ENCODE measurements at places on chromosomes 13 and 19.
A peak's percentile ranks its signal among the peaks of the same experiment; 100 is the strongest.

- DNase-seq = no peak
Measured at GRCh38 chr13:26412263-26412662, 145.2 kb upstream of the WASF3 start.

GRCh38 chr13:47256618-47257017, 359.8 kb upstream of the HTR2A start:
- no peak for DNase-seq

GRCh38 chr13:52394586-52394985, 11.4 kb downstream of the THSD1 start:
- DNase-seq = no peak

DNA sequence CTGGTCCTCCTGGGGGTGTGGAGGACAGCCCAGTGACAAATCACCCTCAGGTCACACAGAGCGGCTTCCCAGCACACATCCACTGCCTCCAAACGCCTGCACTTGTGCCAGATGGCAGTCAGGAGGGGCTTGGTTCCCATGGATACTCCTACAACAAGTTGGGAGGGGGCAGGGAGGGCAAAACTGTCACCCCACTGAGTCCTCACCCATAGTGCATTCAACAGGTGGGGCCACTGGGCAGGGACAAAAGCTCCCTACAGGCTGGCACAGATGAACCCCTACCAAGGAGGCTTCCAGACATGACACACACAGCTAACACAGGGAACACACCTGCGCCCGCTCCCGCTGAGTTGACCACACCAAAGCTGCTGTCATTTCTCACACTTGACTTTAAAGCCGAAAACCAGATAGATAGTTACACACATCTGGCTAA, 120.5 kb downstream of the STK24 start:
- no peak for DNase-seq

DNA sequence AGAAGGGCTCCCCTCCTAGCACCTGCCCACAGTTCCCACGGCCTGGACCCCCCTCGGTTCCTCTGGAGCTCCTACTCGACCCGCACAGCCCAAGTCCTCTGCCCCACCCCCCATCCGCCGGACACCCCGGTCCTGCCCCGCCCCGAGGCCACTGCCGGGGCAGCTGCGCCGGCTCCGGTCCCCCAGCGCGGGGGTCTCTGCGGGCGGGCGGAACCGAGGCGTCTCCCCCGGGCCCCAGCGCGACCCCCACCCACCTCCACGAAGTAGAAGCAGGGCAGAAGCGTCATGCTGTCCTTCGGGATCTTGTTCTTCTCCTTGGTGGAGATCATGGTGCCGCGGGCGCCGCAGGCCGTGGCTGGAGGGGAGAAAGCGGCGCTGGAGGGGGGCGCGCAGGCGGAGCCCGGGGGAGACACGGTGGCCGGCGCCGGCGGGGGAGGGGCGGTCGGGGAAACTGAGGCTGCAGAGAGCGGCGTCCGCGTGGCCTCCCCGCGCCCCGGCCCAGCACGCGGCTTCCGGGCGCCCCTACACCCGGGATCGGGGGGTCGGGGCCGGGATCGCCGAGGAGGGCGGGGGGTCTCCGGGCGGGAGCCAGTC, 427 bp downstream of the PLPPR3 start:
- no peak for DNase-seq

DNA sequence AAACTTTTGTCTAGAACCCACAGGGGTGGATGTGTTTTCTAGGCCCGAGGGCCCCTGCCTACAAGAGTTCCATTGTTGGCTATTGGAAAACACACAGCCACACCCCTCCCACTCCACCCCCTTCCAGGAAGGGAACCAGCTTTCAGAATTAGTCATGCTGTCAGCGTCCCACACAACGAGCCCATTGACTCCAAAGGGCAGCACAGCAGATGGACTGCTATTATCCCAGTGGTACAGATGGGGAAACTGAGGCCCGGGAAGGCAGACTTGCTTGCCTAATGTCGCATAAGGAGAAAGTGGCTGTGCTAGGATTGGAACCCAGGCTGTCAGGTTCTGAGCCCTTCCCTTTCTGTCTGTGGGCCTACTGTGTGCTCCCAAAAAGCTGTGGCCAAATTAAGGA, 8.1 kb upstream of the FXYD3 start:
- no peak for DNase-seq

GRCh38 chr19:7823686-7824301, 6.2 kb upstream of the EVI5L start:
- DNase-seq = no peak

GRCh38 chr13:49499889-49500660, 4.3 kb downstream of the PHF11 start:
- no peak for DNase-seq

GRCh38 chr19:27673986-27674385, 1539.0 kb downstream of the UQCRFS1 start:
- DNase-seq = peak; percentile 9

GRCh38 chr13:32947411-32948276, 68.6 kb upstream of the KL start:
- no peak for DNase-seq

GRCh38 chr13:49021953-49022352, 46.2 kb downstream of the FNDC3A start:
- no peak for DNase-seq

- DNase-seq = no peak
Measured at GRCh38 chr13:51303063-51303552, 36.4 kb upstream of the SERPINE3 start.

DNA sequence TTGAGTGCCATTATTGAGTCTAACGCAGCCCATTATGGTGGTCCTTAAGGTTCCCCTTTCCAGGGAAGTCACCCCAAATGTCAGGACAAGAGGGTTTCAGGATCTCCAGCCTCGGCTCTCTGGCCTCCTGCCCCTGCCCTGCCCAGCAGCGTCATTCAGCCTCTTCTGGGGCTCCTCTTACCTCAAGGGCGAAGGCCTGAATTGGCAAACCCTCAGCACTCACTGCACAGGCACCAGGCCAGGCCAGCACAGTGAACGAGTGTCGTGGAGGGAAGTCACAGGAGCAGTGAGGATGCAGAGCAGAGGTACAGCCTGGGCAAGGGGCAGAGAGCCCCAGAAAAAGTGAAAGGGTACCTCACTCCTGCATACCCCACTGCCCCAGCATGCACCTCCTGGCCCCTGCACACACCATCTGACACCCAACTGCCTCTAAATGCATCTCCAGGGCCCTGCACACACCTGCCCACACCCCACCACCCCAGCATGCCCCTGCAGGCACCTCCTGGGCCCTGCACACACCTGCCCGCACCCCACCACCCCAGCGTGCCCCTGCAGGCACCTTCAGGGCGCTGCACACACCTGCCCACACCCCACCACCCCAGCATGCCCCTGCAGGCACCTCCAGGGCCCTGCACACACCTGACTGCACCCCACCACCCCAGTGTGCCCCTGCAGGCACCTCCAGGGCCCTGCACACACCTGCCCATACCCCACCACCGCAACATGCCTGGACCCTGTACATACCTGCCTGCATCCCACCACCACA, 19.8 kb downstream of the SLC25A42 start:
- DNase-seq = no peak

DNA sequence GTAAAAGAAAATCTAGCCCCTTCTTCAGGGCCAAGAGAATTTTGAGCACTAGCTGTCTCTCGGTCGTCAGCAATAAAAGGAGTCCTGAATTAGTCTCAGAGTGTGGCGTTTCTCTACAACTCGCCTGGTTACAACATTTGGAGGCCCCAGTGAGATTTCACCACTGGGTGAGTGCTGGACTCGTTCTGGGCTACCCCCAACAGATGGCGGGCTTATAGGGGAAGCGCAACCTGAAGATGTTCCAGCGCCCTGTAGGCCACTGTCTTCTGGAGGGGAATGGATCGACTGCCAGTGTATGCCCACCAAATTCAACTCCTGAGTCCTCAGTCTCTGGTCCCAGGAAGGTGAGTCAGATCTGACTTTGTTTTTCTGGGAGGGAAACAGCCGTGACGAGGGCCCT, 11.7 kb upstream of the ZNF181 start:
- no peak for DNase-seq

- DNase-seq = no peak
Measured at GRCh38 chr13:78078168-78078567, 159.5 kb upstream of the EDNRB start.

DNA sequence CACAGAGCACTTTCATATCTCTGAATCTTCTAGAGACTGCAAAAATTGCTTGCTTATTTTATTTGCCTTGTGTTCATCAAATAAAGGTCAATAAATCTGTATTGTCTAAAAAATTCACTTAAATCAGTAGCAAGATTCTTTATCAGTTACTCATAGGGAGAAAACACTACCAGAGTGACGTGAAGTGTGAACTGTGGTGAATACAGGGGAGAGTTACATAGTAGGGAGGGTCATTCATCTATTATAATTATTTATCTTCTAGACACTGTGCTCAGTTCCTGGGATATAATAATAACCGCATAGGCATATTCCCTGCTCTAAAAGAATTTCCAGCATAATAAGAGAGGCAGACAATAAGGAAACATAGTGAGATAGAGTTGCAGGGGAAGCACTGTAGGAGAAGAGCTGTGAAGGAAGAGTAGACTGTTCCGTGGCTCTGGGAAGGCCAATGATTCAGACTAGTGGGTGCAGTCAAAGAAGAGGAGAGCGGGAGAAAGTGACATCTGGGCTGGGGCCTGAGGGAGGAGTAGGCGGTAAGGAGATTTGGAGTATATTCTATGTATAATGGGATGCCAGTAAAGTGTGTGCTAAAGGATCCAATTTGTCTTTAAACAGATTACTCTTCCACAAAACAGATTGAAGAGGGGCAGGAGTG, 84.0 kb upstream of the TDRD3 start:
- no peak for DNase-seq

DNA sequence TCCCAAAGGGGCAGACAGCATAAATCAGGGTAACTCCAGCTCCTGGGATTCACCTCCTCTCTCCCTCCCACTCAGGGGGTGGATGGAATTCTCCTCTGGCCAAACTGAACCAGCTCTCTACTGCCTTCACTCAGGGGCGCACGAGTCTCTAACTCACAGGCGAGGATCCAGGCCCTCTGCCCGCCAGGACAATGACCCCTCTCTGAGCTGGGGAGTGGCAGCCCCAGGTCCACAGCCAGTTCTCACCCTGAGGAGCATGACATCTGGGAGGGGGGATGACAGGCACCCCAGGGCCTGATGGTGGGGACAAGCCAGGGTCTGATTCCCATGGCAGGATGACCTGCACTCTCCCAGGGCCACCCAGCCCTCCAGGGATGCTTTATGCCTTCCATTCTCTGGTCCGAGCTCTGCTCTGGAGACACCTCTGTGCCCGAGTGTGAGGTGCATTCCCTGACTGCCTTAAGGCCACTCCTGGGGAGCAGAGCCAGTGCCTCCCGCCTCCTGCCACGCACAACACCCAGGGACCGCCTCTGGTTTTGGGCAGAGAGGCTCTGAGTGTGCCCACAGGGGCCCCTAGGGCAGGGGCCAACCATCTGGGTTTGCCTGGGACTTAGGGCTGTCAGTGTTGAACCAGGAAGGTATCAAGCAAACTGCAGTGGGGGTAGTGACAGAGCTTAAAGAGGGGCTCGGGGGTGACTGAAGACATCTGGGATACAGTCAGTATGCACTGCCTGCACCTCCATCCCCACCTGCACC, 66.2 kb downstream of the GNG7 start:
- no peak for DNase-seq

DNA sequence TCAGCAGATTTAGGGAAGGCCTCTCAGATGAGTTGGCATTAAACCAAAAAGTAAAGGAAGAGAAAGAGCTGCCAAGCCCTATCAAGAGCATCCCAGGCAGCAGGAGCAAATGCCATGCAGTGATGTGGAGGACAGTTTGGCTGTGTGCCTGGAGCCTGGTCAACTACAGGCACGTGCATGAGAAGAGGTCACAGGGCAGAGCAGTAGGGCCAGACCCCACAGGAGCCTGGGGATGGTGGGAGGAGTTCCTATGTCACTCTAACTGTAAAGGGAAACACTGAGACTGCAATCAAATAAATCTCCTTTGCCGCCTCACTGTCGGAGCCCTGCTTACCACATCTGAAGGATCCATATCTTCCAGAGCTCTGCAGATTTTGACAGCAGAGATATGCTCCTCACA, 240.5 kb downstream of the ENOX1 start:
- no peak for DNase-seq

GRCh38 chr19:49098795-49099194, 13.5 kb downstream of the SNRNP70 start:
- DNase-seq = no peak

DNA sequence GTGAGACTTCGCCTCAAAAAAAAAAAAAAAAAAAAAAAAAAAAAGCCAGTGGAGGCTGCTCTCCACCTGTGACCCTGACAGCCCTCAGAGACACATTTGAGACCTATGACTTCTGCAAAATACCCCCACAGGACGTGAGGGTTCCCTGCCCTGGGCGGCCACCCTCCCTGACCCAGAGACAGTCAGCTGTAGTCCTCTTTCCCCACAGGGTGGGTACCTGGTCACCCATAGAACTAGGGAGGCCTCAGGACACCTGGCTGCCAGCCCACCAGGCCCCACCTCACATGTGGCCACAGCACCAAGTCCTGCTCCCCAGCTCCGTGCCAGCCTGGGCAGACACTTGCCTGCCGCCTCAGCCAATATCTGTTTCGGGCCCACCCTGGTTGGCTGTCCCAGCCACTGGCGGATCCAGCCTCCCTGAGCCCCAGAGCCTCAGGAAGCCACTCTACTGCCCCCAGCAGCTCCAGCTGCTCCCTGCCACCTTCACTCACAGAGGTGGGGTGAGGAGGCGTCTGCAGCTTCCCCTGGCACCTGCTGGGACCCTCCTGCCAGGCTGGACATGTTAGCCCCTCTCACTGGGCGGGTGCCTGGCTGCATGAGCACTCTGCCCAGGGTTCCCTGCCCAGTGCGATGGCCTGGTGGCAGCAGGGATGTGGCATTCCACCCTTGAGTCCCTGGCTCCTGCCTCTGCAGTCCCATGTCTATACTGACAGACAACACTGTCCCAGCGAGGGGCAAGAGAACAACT, 6.9 kb downstream of the MKNK2 start:
- no peak for DNase-seq

GRCh38 chr13:48403151-48403631, 9.7 kb downstream of the LPAR6 start:
- no peak for DNase-seq

DNA sequence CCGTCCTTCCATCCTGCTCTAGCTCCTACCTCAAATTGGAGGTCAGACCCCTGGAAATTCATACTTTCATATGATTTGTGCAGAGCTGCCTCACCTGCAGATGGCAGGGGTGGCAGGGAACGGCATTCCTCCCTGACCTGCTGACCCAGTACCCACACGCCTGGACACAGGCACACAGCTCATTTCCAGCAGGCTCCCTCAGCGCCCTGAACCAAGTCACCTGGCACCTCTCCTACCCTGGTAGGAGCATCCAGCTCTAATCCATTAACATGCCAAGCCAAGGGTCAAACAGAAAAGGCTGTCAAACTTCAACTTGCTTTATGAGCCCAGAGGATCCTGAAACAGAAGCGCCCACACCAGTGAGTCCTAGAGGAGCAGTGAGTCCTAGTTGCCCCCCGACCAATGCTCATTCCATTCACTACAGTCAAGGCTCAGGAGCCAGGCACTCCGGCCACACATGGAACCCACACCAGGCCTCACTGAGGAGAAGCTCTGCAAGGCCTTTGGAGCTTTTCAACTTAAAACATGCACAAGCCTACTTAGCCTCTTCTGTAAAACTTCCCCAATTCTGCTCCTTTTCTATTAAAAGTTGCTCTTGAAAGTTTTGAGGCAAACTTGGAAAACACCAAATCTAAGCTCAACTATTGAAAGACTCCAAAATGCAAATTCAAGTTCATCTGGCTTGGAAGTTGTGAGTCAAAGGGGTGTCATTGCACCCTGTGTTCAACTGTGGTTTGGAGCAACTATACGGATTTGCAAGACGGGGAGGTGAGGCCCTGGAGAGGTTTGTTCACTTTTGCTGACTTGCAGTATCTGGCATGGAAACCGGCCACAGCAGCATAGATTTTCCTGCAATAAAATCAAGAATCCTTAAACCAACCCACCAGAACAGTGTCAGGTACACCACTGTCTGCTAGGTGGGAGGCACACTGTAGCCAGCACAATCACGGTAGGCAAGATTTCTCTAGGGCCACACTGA, 96.7 kb downstream of the CRYL1 start:
- no peak for DNase-seq
